ENCODE measurements at places on chromosomes 6 and 20.

GRCh38 chr6:89310929-89311328 lies 4.2 kb downstream of the GABRR2 start:
- no peak for DNase-seq

- no peak for DNase-seq
Measured at GRCh38 chr20:19903168-19903811, 113.9 kb upstream of the NAA20 start.

- DNase-seq = no peak
Measured at GRCh38 chr20:63160641-63161175, 55.2 kb downstream of the YTHDF1 start.

DNA sequence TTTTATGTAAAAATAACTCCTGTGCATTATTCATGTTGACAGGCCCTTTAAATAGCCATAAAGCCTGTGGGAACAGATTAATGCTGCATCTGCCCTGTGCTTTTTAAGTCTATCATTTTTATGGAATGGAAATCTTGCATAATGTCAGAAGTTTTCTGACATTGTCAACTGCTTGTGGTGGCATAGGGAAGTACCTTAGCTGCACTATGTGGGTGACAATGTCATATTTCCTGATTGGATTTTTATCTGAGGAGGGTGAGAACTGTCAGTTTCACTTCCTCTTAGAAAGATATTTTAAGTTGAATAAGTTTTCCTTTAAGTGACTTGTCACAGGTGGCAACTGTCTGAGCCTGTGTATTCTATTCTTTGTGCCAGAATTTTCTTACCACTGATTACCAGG lies 267.9 kb downstream of the PLCB1 start:
- no peak for DNase-seq

- DNase-seq = no peak
Measured at GRCh38 chr6:109299776-109300564, 82.3 kb downstream of the CD164 start.

- no peak for DNase-seq
Measured at GRCh38 chr6:166949528-166950442, 6.6 kb downstream of the RNASET2 start.

DNA sequence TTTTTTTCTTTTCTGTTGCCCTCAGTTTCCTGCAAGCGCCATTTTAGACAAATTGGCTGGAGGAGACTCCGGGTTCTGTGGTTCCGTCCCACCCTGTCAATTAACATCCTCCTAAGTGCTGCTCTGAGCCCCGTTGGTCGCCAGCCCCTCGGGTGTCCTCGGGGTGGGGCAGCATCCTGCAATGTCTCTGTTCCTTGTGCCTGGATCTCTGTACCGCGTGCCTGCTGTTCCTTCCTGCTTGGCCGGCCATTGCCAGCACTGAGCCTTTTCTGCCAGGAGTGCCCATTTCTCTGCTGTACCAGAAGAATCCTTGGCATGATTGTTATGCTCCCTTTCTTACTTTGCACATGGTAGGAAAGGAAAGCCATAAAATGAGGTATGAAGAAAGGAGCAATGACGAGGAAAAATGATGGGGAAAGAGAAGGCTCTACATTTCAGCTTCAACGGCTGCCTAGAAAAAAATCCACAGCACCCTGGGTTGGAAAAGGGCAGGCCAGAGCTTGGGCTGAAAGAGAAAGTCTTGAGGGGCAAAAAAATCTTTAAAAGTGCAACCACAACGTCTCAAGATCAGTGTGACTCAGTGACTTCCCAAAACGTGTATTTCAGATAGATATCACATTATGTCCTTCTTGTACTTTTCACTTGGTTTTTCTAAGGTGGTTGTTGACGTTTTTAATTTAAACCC lies 256.7 kb downstream of the CLIC5 start:
- DNase-seq = no peak

DNA sequence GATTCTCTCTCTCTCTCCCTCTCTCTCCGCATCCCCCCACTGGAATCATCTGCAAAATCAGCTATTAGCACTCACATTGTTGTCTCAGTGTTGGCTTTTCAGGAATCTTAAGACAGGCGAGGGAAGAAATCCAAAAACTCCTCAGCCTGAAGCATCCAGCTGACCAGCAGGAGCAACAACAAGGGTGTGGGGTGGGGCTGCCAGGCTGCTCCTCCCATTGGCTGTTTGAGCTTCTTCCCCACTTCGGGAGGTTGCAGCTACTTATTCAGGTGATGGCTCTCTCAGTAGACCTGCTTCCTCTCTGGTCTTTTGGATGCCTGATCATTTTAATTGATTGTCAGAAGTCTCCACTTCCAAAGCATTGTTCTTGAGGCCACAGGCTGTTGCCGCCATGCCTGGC lies 24.1 kb upstream of the SLC32A1 start:
- no peak for DNase-seq

DNA sequence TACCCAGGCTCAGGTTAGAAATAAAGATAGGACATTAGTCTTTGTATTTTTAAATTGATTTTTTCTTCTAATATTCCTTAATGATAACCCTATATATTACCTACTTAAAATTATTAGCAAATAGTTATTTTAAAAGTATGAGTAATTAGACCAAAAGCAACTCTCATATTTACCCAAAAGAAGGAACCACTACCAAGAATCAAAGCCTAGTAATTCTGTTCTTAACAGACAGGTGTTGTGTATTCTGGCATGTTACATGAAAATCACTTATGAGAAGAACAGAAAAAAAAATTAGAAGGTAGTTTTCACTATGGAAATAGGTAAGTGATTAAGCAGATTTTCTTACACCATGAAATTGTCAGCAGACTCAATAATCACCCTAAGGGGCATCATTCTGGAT lies 105.1 kb downstream of the ATG5 start:
- DNase-seq = no peak

DNA sequence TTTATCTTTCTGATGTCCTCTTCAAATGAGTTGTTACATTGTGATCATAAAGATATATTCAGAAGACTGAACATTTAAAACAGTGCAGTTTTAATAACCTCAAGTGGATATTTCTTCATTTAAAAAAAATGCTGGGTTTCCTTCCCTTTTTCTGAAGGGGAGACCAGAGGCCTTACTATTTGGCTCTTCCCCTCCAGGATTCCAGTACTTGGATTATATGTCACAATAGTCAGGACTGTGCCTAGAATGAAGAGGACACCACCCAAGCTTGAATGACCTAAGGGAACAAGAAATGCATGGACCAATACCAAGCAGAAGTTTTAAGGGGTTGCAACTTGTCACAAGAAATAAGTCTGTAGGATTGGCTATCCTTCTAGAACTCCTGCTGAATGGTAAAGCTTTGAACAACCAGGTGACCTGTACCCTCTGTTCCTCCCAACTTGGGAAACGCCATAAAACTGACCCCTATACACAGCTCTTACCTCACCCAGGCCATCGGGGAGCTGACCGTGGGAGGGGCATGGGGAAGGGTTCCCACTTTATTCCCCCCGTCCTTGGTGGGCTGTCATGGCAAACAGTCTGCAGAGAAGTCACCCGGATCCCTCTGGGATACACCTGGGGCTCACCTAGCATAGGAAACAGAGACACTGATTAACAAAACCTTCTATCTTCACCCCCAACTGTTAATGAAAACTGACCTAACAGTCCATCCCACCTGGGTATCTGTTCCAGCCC lies 2.0 kb downstream of the FRS3 start:
- DNase-seq = no peak

- no peak for DNase-seq
Measured at GRCh38 chr6:66605011-66605410, 898.0 kb upstream of the EYS start.

DNA sequence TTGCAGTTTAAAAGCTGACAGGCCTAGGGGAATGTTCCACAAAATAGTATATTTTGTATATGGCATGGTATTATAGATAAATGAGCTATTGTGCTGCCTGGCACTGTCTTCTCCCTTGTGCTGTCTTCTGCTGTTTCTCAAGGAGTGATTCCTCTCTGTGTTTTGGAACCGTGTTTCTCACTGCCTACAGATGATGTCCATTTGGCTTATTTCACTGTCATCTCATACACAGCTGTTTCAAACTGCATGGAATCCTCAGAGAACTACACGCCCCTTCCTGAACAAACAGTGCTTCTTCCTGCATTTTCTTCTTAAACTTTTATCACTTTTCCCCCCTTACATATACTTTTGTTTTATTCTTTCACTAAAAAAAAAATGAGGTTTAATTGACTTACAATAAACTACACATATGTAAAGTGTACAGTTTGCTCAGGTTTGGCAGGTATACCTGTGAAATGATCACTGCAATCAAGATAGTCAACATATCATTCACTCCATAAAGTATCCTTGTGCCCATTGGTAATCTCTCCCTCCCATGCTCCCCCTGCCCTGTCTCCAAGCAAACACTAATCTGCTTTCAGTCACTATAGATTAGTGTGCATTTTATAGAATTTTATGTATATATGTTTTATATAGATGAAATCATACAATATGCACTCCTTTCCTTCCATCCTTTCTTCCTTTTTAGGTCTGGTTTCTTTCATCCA lies 43.0 kb downstream of the CBFA2T2 start:
- DNase-seq = no peak

GRCh38 chr20:41734506-41734945 lies 116.3 kb upstream of the CHD6 start:
- DNase-seq = no peak

- DNase-seq = no peak
Measured at GRCh38 chr20:24580006-24580405, 110.6 kb downstream of the SYNDIG1 start.

- no peak for DNase-seq
Measured at GRCh38 chr20:2279253-2279779, 16.5 kb upstream of the TGM3 start.

- no peak for DNase-seq
Measured at GRCh38 chr6:36651659-36652379, 26.7 kb upstream of the CDKN1A start.

- no peak for DNase-seq
Measured at GRCh38 chr20:35515949-35516645, 13.4 kb downstream of the C20orf173 start.

GRCh38 chr6:45663251-45664221 lies 285.8 kb upstream of the SUPT3H start:
- DNase-seq = peak; percentile 14

GRCh38 chr6:37507077-37507476 lies 7.4 kb upstream of the CCDC167 start:
- no peak for DNase-seq

DNA sequence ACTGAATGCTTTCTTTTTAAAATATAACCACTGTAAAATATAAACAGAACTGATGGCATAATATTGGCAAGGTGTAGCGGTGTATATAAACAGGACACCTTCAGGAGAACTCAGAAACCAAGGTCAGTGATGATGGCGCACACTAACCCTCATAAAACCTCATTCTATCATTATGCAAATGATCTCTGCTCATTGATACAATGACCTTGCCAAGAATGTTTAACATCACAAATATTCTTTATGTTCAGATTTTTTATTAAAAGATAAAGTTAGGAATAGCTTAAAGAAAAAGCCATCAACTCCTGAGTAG lies 48.6 kb upstream of the DST start:
- DNase-seq = no peak

- no peak for DNase-seq
Measured at GRCh38 chr20:13515796-13516558, 122.8 kb downstream of the TASP1 start.

DNA sequence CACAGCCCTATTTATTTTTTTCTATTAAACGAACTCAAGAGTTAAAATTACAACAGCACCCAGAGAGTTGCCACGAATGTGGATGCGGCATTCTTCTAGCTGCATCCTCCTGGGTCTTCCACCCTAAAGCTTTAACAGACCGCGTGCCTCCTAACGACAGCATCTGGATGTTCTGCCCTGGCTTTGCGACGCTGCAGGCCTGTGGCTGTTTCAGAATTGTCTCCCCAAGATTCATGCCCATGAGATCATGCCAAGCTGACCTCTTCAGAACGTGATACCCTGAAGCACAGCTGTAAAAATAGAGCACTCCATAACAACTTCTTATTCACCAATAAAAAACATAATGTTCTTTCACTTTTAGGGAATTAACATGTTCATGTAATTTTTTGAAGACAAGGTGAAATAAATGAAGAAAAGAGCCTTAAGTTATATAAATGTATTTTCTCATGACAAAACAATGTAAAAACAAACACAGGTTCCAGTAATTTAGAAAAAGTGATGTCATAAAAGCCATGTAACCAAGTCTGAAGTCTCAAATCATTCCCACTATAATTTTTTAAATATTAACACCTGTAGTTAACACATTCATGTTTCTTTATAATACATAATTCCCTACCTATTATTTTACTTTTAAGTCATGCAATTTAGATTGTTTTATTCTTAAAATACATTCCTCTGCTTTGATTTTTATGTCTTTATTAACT lies 26.5 kb downstream of the HIVEP2 start:
- DNase-seq = no peak

DNA sequence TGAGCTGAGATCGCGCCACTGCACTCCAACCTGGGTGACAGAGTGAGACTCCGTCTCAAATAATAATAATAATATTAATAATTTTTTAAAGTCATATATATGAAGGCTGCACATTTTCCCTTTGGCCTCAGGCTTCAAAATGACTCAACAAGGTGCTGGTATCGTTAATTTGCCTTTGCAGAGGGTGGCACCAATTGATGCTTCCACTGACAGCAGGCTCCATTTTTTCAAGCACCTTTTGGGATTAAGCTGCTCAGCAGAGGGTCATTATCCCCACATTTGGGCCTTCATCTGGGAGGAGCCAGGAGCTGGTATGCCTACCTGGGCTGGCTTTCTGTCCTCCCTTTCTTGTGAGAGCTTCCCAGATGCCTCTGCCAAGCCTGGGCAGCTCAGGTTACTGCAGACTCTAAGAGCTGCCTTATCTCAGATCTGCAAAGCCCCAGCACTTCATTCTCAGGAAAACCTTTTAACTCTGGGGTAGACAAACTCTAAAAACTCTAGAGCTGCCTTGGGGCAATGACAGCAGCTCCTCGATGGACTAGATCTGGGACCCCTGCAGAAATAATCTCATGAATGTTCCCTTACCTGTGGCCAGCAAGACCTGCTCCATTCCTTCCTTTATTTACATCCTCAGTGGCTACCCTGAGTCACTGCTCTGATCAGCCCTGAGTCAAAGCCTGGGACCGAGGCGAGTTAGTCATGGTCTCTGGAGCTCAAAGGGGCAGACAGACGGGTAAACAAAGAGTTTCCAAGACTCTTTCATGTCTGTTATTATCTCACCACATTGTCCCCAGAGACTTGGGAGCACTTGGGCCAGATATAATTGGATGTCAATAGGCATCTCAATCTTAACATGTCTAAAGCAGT lies 80.0 kb upstream of the EYA2 start:
- no peak for DNase-seq

- no peak for DNase-seq
Measured at GRCh38 chr6:12733876-12734275, 17.3 kb downstream of the PHACTR1 start.

DNA sequence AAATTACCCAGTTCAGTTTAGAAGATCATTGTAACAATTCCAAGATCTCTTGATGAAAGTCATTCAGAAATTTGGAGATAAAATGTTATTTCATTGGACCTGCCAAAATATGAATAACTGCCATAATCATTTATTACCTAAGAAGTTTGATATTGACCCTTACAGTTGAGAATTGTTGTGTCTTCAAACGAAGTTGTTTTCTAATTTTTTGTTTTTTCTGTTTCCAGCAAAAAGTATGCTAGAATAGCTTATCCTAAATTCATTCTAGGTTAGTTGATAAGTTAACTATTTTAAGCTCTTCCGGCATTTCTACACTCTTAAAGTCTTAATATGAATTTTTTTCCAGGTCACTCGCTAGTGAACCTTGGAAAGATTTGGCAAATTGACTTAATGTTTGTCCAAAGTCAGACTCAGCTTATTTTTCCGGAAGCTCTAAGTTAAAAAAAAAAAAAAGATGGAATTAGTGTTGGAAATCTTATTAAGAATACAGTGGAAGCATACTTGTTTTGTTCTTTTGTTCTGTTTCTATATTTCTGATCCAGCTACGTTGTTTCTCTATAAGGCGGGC lies 28.9 kb downstream of the CYP24A1 start:
- DNase-seq = no peak

- no peak for DNase-seq
Measured at GRCh38 chr20:34926581-34926980, 29.0 kb downstream of the GSS start.

Measured in activated naive CD4-positive, alpha-beta T cell (primary cell).